ENCODE measurements at places on chromosomes 1 and 21. TPM values are rescaled to one million over a fixed set of nuclear protein-coding genes. Genes with fewer than 3 reads are reported as not detected.

The HSPB7 gene
- 4.3 TPM for polyA plus RNA-seq

The ZC3H11A gene
- polyA plus RNA-seq = 143 TPM

The PDE4B gene
- polyA plus RNA-seq = 7.7 TPM

DNA sequence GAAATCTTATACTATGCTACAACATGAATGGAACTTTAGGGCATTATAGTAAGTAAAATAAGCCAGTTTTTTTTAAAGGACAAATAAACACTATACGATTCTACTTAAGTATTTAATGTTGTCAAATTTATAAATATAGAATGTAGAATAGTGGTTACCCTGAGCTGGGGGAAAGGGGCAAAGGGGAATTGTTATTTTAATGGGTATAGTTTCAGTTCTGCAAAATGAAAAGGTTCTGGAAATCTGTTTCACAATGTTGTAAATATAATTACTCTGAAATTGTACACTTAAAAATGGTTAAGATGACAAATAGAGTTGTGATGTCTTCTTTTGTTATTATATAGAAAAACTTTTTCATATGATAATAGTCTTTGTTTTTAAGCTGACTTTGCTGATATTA, 366.3 kb downstream of the MRPL39 start:
- no peak for DNase-seq

GRCh38 chr1:19021845-19022244, 65.4 kb upstream of the IFFO2 start:
- DNase-seq = no peak

GRCh38 chr21:37264808-37265207, 2.3 kb downstream of the VPS26C start:
- no peak for DNase-seq

DNA sequence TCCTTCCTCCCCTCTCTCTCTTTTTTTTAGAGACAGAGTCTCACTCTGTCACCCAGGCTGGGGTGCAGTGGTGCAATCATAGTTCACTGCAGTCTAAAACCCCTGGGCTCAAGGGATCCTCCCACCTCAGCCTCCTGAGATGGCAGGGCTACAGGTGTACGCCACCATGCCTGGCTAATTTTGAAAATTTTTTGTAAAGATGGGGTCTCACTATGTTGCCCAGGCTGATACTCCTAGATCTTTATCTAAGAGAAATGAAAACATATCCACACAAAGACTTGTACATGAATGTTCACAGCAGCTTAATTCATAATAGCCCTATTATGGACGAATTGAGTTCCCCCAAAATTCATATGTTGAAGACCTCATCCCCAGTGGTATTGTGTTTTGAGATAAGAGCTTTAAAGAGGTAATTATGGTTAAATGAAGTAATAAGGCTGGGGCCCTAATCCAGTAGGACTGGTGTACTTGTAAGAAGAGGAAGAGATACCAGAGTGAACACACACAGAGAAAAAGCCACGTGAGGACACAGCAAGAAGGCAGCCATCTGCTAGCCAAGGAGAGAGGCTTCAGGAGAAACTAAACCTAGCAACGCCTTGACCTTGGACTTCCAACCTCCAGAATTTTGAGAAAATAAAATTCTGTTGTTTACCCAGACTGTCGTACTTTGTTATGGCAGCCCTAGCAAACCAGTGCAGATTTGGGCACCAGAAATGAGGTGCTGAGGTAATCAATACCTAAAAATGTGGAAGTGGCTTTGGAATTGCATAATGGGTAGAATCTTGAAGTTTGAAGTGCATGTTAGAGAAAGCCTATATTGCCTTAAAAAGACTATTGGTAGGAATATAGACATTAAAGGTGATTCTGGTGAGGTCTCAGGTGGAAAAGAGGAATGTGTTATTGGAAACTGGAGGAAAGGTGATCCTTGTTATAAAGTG, 13.2 kb downstream of the IFNLR1 start:
- DNase-seq = no peak
